ENCODE measurements at places on chromosomes 13 and 19.

- no peak for DNase-seq
These were observed 6.0 kb upstream of the PRR19 start for GRCh38 chr19:42295831-42296525.

DNA sequence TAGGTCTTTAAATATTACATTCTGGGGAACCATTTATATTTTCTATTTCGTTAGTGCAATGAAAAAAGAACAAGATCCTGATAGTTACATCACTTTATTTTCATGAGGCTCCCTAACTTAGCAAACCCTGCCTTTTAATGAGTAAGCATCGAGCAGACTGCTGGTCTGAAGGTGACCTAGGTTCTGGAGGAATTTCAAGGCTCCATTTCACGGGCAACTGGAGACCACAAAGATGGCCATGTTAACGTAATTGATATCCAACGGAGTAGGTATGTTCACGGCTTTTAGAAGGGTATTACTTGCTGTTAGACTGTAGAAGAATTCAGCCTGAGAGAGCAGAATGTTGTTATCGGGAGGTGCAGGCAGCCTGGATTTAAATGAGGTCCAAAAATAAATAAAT, 1597.6 kb downstream of the EFNB2 start:
- DNase-seq, result no peak

DNA sequence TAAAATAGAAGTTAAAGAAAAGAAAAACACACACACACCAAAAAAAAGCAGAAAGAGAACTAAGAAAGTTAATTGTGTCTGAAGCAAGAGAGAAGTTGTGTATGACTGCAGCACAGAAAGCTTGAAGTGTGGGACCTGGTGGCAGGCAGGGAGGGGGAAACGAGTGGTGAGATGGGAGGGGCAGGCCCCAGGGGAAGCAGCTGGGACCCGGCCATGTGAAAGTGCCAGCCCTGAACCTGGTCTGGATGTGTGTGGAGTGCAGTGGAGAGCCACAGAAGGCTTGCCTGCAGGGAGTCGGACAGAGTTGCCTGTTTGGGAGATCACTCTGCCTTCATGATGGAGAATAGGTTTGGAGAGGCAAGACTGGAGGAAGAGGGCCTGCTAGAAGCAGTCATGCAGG, 199.0 kb downstream of the GGACT start:
- DNase-seq, result no peak

GRCh38 chr19:720345-721160, 11.8 kb downstream of the PALM start:
- DNase-seq, result no peak

DNA sequence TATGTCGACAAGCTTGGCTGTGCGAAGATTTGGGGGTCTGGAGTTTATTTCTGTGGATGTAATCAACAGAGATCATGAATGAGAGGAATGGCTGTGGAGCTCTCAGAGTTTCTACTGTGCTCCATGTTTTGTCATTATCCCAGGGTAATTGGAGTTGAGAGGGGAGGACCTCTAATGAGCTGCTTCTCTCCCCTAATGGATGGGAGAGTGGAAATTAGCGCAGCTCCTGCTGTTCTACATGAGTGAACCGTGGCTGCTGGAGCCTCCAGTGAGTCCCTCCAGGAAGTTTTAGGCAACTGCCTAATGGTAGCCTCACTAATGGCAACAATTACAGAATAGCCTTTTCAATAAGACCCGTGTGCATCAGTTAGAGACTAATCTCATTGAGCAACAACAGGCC, 31.3 kb upstream of the FGF9 start:
- DNase-seq, result no peak
